ENCODE measurements at places on chromosomes 1 and 21. TPM values are rescaled to one million over a fixed set of nuclear protein-coding genes. Genes with fewer than 3 reads are reported as not detected.

GRCh38 chr1:212158912-212159796, 123.6 kb downstream of the DTL start:
- DNase-seq = no peak

DNA sequence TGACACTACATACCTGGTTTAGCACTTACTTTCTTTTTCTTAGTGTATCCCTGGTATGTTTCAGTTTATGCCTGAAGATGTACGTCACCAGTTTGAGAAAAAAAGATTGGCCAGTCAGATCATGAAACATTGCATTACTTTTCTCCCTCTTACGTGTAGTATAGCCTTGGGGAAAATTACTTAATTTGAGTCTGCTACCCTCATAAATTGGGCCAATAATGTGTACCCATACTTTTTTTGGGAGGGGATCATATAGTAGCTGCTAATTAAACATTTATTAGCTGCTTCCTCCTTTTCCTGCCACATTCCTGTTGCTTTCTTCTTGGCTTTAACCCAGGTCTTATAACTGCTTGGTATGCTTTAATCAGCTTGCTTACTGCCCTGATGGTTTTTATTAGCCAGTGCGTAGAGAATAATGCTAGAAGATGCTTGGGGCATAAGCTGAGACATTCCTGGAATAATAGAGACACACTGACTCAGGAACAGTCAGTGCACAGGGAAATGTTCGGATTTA, 32.1 kb downstream of the RABGAP1L start:
- no peak for DNase-seq

- DNase-seq = no peak
Measured at GRCh38 chr1:238738892-238739291, 647.5 kb upstream of the CHRM3 start.

DNA sequence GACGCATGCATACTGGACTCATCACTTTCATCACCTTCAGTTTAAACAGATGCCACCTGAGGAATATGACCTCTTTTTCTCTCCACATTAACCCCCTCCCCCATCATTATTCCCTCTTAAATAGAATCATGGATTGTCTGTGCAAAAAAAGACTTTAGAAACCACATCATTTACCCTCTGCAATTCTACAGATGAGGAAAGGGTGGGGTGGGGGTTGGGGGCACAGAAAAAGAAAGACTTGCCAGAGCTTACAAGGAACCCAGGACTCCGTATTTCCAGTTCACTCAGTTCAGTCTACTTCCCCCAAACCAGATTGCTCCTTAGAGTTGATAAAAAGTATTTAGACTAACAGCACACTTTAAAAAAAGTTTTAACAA, 26.2 kb upstream of the NFIA start:
- DNase-seq = no peak

DNA sequence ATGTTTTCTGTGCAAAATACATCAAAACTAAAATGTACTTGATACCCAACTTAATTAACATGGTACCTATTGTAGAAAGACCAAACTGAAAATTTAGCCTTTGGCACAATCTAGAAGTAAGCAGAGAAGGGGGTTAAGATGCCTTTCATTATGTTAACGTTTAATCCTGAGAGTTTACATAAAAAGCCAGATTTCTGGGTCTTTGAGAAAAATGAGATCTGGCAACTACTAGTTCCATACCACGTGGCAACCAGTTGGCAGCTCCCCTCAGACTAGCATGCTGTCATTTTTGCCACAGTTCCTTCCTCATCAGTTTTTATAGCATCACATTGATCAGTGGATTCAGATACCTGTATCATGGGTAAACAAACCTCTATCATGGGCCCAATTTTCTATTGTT, 1.5 kb downstream of the RO60 start:
- no peak for DNase-seq

DNA sequence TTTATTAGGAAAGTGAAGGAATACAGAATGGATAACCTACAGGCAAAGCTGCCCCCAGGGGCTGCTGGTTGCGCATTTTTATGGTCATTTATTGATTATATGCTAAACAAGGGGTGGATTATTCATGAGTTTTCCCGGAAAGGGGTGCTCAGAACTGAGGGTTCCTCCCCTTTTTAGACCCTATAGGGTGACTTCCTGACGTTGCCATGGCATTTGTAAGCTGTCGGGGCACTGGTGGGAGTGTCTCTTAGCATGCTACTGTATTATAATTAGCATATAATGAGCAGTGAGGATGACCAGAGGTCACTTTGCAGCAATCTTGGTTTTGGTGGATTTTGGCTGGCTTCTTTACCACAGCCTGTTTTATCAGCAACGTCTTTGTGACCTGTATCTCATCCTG, 5.9 kb upstream of the ASAP3 start:
- no peak for DNase-seq

GRCh38 chr1:56032096-56032676, 547.2 kb downstream of the PLPP3 start:
- no peak for DNase-seq

DNA sequence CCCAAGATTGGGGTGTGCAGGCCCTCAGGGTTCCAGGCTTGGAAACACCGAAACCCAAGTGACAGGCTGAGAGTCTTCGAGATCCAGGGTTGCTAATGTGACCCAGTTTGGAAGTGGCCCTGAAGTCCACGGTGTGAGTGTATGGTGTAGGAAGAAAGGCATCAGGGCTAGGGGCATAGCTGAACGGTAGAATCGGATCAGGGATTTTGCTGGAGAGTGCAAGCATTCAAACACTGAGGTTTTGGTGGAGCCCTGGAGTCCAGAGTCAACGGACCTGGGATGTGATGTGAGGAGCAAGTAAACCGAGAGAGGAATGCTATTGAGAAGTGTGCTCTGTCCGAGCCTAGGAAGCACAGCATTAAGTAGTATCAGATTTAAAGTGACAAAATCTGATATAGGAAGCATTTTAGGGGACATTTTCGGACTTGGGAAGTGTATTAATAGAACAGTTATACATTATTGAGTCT, 958 bp downstream of the NFYC start:
- DNase-seq = no peak

- DNase-seq = no peak
Measured at GRCh38 chr1:162719678-162720077, 70.8 kb upstream of the HSD17B7 start.

- DNase-seq = no peak
Measured at GRCh38 chr1:167748906-167749305, 27.1 kb downstream of the MPZL1 start.

- peak; percentile 71 for DNase-seq
Measured at GRCh38 chr1:36248250-36248894, 24.1 kb downstream of the THRAP3 start.

DNA sequence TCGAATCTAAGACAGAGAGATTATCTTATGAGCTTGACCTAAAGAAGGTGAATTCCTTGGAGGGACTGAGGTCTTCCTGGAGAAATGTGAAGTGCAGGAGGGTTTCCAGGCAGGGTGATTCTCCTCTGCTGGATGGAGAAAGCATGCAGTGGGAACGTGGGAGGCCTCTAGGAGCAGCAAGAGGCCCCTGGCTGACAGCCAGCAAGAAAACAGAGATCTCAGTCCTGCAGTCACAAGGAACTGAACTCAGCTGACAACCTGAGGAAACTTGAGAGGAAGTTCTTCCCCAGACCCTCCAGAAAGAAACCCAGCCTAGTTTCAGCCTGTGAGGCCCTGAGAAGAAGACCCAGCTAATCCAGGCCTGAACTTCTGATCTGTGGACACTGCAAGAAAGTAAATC, 345.9 kb downstream of the FAM72C start:
- DNase-seq = no peak

GRCh38 chr1:177338376-177338775, 167.6 kb downstream of the BRINP2 start:
- DNase-seq = no peak

GRCh38 chr21:43716376-43717165, 2.4 kb upstream of the PDXK start:
- no peak for DNase-seq

DNA sequence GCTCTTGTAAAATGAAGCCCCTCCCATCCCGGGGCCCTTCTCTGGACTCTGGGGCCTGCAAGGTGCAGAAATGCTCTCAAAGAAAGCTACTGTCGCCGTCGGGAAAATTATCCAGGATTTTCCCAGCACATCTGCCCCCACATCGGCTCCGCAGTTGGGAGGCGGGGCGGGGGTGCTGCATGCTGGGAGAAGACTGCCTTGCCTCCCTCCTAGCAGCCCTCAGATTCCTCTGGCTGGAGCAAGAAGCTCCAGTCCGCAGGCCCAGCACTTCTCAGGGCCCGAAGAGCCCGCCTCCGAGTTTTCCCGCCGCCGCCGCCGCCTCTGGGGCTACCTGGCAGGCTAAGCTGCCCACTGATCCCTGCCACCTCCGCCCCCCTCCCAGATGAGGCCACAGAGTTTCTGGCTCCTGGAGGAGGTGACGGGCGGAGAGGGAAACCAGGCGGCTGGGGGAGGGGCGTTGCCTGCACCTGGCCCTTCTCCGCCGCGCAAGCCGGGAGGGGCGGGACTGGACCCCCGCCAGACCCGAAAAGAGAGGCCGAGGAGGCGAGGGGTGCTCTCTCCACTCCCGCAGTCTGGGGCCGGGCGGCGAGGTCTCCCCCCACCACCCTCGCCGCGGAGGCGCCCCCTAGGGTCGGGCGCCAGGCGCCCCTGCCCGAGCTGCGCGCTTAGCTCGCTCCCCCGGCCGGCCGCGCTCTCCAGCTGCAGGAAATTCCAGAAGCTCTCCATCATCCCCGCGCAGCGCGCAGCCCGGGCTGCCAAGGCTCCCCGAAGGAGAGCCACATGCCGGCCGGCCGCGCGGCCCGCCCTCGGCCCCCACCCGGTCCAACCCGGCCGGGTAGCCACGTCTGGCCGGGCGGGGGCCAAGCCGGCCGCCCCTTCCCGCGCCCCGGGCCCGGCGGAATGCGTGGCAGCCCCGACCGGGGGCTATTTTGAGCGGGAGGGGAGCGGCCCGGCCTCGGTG, 28.8 kb downstream of the AHDC1 start:
- peak; percentile 87 for DNase-seq

GRCh38 chr1:158124999-158125398, 55.7 kb upstream of the CD1D start:
- peak; percentile 87 for DNase-seq

GRCh38 chr1:155199792-155200191, 7.9 kb downstream of the THBS3 start:
- no peak for DNase-seq

DNA sequence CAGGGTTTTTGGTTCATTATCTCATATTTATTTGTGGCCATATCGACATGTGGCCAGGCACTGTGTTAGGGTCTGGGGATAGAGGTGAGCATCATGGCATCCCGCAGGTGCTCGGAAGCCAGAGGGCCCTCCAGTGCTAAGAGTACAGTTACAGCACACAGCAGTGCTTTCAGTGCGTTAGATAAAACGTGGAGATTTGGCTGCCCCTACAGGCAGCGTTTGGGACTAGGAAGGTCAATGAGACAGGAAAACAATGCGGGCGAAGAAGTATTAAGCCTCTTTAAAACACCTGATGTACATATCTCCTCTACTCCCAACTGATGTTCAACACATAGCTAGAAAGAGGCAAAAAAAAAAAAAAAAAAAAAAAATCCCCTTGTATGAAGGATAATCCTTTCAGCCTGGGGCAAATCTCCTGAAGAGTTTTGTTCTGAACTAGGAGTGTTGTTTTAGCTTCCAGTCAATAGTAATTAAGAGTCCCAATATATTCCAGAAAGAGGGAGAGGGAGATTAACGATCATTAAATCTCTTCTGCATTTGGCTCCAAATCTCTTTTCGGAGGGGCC, 80.1 kb downstream of the CAPZB start:
- no peak for DNase-seq

Gene AIM2
- total RNA-seq = not detected

Gene LCE2A
- not detected for total RNA-seq

Gene KIF1B
- total RNA-seq = 44.2 TPM

Gene B4GALT2
- total RNA-seq = 51.3 TPM

Gene PER3
- 20.3 TPM for total RNA-seq

Gene FCGR1A
- 4.6 TPM for total RNA-seq

Gene KIF26B
- total RNA-seq = 4.0 TPM

Gene SPRR4
- not detected for total RNA-seq

Gene RBM11
- 5.5 TPM for total RNA-seq

Gene RPE65
- not detected for total RNA-seq

Gene ZNF281
- 8.3 TPM for total RNA-seq

Gene COL8A2
- total RNA-seq = 3.1 TPM

Gene TDRD5
- total RNA-seq = 0.46 TPM
